ENCODE measurements at places on chromosomes 11 and 22. TPM values are rescaled to one million over a fixed set of nuclear protein-coding genes. Genes with fewer than 3 reads are reported as not detected.
A peak's percentile ranks its signal among the peaks of the same experiment; 100 is the strongest.

DNA sequence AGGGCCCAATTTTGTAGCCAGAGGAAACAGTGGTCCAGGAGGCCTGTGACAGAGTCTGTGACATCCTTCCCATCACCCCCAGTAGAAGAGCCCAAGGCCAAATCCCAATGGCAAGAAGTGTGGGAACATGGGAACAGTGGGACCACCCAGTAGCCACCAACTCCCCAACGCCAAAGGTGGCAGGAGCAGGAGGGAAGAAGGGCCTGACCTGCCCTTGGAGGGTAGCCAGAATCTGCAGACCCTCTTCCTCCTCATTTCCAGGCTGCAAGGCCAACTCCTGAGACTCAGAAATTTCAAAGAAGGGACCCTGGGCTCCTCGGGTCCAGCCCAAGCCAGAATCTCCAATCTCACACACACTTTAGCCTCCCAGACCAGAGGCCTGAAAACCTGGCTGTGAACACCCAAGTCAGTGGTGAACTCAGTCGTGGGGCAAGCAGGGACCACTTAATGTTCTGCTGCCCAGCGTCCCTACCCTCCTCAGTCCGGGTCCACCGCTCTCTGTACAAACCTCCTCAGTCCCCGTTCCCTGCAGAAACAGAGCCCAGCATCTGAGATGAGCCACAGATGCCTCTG, 6.2 kb downstream of the RAB3IL1 start:
- peaks cover 11% of the 10 kb centered on the region for H3K27me3 ChIP-seq
- no peaks in the 10 kb centered on the region for H3K36me3 ChIP-seq
- no peak overlapping the region for H3K4me3 ChIP-seq
- DNase-seq, result no peak

DNA sequence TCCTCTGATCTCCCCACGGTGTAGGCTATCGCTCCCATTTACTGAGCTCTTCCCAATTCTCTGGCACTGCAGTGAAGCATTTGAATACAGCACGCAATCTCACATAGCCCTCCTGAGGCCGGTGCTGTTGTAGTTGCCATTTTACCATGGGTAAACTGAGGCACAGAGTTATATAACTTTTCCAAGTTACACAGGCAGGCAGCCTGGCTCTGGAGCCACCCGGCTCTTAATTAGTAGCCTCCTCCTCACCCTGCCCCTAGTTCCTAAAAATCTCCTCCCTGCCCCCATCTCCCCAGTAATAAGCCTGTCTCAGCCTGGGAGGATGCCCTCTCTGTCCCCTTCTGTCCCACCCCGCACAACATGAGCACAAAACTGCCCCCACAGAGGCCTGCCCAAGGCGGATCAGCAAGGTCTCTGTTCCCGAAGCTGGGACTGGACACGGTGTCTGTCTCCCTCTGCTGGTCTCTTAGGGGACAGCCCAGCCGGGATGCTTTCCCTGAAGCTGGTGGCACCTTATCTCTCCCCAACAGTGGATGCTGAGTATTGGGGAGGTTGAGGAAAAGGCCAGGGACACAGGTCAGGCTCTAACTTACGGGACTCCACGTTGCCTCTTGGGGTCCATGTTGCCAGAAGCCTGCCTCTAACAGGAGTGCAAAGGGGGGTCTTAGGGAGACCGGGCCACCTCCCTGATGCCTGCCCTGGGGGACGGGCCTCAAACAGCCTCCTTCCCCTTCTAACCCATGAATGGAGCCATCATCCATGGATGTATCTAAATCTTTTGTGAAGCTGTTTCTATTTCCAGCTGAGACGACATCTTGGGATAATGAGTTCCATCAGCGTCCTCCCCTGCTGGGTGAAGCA, 9.1 kb upstream of the CLCF1 start:
- H3K4me3 ChIP-seq, result no peak overlapping the region
- no peak overlapping the region for H3K27ac ChIP-seq

Gene MAJIN
- not detected for total RNA-seq

DNA sequence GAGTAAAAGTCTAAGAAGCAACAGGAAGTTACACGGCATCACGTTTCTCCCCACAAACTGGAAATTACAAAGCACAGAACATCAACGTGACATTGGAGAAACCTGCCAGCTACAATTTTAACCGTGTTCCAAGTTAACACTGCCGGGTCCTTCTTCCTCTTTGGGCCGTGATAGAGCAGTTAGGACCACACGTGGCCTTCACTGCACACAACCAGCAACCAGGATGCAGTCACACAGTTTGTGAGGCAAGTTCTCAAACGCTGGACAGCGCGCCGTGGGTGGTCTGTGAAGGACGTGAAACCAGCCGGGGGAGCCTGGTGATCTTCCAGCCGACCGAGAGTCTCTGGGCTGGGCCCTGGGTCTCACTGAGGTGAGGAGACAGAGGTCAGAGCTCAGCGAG, 14.6 kb downstream of the C11orf21 start:
- H3K36me3 ChIP-seq, result no peaks in the 10 kb centered on the region
- no peak overlapping the region for H3K4me3 ChIP-seq
- peaks cover 8% of the 10 kb centered on the region for H3K4me1 ChIP-seq
- no peak overlapping the region for H3K27ac ChIP-seq
- DNase-seq, result peak; percentile 6
- H3K27me3 ChIP-seq, result peaks cover 66% of the 10 kb centered on the region

DNA sequence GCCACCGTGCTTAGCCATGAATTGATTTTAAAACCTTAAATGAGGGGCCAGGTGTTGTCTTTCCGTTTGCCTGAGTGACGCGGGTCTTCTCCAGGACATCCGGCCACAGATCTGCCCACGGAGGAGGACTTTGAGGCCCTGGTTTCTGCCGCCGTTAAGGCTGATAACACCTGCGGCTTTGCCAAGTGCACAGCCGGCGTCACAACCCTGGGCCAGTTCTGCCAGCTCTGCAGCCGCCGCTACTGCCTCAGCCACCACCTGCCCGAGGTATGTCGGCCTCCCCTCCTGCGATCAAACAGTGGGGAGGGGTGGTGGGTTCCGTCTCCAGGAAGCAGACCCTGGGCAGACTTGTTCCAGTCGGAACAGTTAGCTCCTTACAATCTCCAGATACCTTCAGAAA, 34.4 kb downstream of the IGHMBP2 start:
- peak overlapping the region; percentile 75 for H3K27ac ChIP-seq
- no peak for DNase-seq
- no peak overlapping the region for H3K4me3 ChIP-seq
- no peaks in the 10 kb centered on the region for H3K4me1 ChIP-seq

DNA sequence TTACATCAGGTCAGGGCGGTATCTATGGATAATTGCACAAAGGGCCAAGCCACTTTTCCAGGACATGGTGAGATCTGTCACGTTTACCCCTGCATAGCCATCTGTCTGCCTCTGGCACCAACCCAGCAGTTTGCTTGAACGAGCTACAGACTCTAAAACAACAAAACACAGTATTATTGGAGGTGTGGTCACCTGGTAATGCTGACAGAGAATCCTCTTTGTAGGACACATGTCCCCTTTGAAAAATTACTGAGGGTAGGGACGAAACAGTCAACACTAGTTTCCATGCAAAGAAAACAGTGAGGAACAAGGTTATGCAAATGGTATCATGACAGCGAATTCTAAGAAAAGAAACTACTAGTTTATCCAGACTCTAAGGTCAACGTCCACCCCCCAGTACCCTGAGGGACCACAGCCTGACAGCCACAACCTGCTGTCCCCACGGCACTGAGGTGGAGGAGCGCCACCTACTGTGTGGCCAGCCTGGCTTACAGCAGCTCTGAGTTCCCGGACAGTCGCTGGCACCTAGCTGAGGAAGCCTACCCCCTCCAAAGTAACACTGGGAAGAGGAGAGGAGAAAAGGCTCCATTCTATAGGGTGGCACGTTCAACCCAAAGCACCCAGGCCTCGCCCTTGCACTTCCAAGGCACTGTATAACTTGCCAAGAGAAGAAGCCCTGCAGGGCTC, 117.4 kb upstream of the BID start:
- no peaks in the 10 kb centered on the region for H3K27me3 ChIP-seq
- no peak overlapping the region for H3K27ac ChIP-seq
- H3K4me1 ChIP-seq, result no peaks in the 10 kb centered on the region
- H3K36me3 ChIP-seq, result peaks cover 21% of the 10 kb centered on the region

DNA sequence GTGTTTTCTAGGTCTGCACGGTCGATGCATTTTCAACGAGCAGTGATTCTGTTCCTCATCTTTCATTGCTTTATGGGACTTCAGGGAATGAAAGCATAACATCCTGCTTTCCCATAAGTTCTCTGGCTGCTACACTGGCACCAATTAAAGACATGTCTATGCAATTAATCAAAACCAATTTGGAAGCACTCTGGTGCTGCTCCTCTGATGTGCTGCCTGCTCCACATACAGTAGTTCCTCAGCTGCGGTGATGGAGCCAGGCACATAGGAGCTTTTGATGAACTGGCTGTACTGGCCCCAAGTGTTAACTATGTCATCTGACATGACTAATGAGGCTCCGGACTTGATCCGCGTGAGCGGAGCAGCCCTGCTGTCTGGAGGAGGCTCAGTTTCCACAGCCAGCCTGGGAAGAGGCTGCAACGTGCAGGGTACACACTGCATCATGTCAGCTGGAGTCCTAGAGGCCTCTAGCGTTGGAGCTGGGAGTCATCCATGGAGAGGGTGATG, 29.8 kb downstream of the GVQW3 start:
- no peaks in the 10 kb centered on the region for H3K27me3 ChIP-seq
- no peak for DNase-seq
- H3K27ac ChIP-seq, result no peak overlapping the region
- peaks cover 11% of the 10 kb centered on the region for H3K4me1 ChIP-seq
- no peaks in the 10 kb centered on the region for H3K36me3 ChIP-seq

- H3K27me3 ChIP-seq, result no peaks in the 10 kb centered on the region
- peak within 1 kb of the TSS; percentile 75 for H3K4me3 ChIP-seq
- peaks cover 53% of the 10 kb centered on the region for H3K4me1 ChIP-seq
Measured at GRCh38 chr11:5689551-5689983, at the start of gene TRIM22. Gene TRIM22, plus strand, starts transcription at chr11:5689790. Its CDS starts 6,443 bp downstream, at chr11:5696233.

DNA sequence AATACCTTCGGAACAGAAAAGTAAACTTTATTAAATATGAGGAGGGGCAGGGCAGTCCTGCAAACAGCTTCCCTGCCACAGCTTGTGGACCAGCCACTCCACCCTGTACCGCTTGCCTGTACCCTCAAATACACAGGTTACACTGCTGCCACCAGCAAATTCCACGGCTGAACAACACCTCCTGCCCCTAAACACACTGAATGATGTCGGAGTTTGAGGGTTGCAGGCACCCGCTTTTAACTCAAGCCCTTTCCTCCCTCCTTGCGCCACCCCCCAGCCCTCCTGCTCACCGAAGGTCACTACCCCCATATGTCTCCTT, 4.0 kb downstream of the VSIG2 start:
- peaks cover 100% of the 10 kb centered on the region for H3K27me3 ChIP-seq
- no peak overlapping the region for H3K27ac ChIP-seq
- H3K4me1 ChIP-seq, result peaks cover 45% of the 10 kb centered on the region
- H3K4me3 ChIP-seq, result no peak overlapping the region
- DNase-seq, result no peak

DNA sequence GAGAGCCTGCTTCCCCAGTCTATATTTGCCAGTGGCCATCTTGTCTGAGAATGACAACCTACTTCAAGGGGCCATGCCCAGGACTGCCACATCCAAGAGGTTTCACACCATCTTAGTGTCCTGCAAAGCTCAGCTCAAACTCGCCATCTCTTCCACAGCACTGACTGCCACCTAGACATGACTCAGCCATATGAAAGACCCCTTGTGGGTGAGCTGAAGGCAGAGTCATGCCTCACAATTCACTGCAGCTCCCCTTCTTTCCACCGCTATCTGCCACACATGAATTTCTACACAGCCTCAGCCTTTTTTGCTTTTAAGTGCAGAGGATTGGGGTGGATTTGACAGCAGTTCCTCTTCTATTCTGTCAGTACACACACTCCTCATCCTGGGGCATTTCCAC, 127.5 kb downstream of the GALNT18 start:
- H3K4me3 ChIP-seq, result no peak overlapping the region
- H3K27ac ChIP-seq, result no peak overlapping the region
- H3K4me1 ChIP-seq, result no peaks in the 10 kb centered on the region
- DNase-seq, result no peak

GRCh38 chr11:59601788-59602187, 13.8 kb downstream of the OSBP start:
- no peaks in the 10 kb centered on the region for H3K4me1 ChIP-seq
- H3K27ac ChIP-seq, result no peak overlapping the region
- peaks cover 66% of the 10 kb centered on the region for H3K36me3 ChIP-seq
- H3K27me3 ChIP-seq, result no peaks in the 10 kb centered on the region
- no peak overlapping the region for H3K4me3 ChIP-seq

GRCh38 chr11:70488171-70488703, 89.9 kb downstream of the CTTN start:
- peaks cover 43% of the 10 kb centered on the region for H3K36me3 ChIP-seq
- H3K27ac ChIP-seq, result no peak overlapping the region
- no peaks in the 10 kb centered on the region for H3K4me1 ChIP-seq
- no peak overlapping the region for H3K4me3 ChIP-seq

GRCh38 chr22:44379817-44380755, 67.3 kb upstream of the SHISAL1 start:
- peaks cover 2% of the 10 kb centered on the region for H3K27me3 ChIP-seq
- DNase-seq, result no peak
- no peak overlapping the region for H3K4me3 ChIP-seq

DNA sequence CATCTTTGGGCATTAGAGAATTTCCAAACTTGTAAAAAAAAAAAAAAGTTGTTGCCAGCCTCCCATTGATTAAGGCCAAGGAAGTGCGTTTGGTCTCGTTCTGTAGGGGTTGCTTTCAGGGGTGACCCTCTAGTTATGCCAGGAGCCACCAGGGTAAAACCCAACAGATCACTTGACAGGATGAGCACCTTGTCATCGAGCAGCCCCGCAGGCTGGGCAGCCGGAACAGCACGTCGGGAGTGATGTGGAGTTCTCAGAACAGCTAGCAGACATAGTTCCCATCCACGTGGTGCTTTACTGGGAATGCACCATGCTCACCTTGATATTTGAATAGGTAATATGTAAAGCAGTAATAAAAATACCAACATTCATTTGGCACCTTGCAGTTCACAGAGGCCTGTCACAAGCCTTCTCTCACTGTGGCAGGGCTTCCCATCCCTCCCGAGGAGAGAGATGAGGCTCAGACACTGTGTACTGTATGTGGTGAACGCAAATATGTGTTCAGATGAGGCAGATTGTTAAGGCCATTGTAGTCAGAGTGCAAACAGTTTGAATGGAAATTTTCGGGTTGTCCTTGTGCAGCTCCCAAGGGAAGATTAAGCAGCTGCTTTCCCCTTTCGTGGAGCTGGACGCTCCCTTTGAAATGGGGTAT, 70.9 kb upstream of the SORL1-AS1 start:
- H3K27me3 ChIP-seq, result no peaks in the 10 kb centered on the region
- H3K4me1 ChIP-seq, result no peaks in the 10 kb centered on the region
- no peak overlapping the region for H3K4me3 ChIP-seq
- H3K27ac ChIP-seq, result no peak overlapping the region
- peaks cover 45% of the 10 kb centered on the region for H3K36me3 ChIP-seq

GRCh38 chr11:44837661-44838060, 110.9 kb downstream of the TSPAN18 start:
- H3K4me1 ChIP-seq, result peaks cover 83% of the 10 kb centered on the region
- H3K27ac ChIP-seq, result no peak overlapping the region
- H3K36me3 ChIP-seq, result peaks cover 16% of the 10 kb centered on the region
- H3K4me3 ChIP-seq, result no peak overlapping the region

Gene SMC1B
- total RNA-seq, result 0.11 TPM
